ENCODE measurements at places on chromosomes 16 and 17.

- DNase-seq, result no peak
Measured at GRCh38 chr16:84391151-84392030, 23.1 kb downstream of the ATP2C2 start.

- no peak for DNase-seq
Measured at GRCh38 chr17:63523253-63523855, at the start of gene KCNH6. Gene KCNH6 (plus strand): TSS chr17:63523358. CDS start chr17:63523414, 56 bp downstream.

DNA sequence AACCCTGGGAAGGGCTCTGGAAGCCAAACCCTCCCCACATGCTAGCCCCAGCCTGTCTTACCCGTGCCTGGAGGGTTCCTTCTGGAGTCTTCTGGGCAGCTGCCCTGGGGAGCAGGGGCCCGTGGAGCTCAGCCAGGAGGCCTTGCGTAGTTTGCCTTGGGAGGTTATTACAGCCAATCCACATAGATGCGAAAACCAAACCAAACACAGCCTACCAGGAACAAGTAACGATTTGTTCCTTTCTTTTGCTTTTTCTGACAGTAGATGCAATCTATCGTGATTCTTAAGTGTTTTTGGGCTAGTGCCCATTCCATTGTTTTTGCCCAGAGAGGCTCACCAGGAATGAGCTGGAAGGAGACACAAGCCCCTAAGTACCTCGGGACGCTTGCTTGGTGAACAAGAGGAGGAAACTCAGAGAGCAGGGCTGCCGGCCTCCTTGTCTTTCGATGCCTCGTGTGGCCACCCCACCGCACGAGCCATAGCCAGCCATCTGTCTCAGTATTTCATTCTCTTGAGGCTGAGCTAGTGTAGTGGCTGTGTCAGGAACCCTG, 102.7 kb upstream of the NOL11 start:
- DNase-seq, result no peak

GRCh38 chr17:6568184-6568758, 11.9 kb upstream of the PITPNM3 start:
- no peak for DNase-seq

DNA sequence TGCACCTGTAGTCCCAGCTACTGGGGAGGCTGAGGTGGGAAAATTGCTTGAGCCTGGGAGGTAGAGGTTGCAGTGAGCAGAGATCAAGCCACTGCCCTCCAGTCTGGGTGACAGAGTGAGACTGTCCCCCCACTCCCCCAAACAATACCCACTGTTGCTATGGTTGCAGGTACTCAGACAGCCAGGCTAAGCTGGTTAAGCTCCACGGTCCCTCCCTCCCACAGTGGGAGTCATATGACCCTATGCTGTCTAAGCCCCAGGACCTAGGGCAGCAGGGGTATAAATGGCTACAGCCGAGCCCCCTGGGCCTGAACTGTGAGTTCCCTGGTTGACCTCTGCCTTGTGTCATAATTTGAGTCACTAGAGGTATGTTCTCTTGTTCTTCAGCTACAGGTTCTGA, 15.9 kb upstream of the RPRML start:
- no peak for DNase-seq

DNA sequence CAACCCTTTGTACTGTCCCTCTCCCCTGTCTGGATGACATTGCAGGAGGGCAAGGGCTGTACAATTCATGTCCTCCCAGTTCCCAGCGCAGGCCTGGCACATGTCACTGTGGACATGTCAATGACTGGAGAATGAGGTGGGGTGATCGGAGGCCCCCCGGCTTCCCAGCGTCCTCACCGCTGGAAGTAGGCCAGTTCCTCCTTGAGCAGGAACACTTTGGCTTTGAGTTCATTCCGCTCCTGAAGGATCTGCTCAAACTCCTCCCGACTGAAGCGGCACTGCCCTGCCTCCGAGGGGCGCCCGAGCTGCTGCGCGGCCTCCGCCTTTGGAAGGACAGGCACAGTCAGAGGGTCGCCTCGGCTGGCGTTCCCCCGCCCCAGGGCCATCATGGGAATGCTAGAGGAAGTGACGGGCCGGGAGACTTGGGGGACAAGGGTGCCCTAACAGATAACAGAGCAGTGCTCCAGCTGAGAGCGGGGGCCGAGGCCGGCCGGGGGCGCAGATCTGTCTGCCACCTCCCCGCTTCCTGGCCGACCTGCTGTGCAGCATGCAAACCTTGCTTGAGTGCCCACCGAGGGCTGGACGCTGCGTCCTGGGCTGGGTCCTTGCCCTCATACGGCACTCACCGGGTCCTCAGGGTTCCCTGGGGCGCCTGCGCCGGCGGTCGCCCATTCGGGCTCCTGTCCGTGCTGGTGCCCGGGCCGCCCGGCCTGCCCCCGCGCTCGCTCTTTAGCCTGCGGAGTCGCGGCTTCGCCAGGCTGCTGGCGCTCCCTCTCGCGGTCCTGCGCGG, 1.3 kb downstream of the RILP start:
- no peak for DNase-seq

GRCh38 chr16:68144008-68144407, 58.8 kb downstream of the NFATC3 start:
- DNase-seq, result no peak

- no peak for DNase-seq
Measured at GRCh38 chr17:205148-205669, 23.8 kb upstream of the DOC2B start.

GRCh38 chr17:27217631-27218030, 76.3 kb upstream of the WSB1 start:
- no peak for DNase-seq

DNA sequence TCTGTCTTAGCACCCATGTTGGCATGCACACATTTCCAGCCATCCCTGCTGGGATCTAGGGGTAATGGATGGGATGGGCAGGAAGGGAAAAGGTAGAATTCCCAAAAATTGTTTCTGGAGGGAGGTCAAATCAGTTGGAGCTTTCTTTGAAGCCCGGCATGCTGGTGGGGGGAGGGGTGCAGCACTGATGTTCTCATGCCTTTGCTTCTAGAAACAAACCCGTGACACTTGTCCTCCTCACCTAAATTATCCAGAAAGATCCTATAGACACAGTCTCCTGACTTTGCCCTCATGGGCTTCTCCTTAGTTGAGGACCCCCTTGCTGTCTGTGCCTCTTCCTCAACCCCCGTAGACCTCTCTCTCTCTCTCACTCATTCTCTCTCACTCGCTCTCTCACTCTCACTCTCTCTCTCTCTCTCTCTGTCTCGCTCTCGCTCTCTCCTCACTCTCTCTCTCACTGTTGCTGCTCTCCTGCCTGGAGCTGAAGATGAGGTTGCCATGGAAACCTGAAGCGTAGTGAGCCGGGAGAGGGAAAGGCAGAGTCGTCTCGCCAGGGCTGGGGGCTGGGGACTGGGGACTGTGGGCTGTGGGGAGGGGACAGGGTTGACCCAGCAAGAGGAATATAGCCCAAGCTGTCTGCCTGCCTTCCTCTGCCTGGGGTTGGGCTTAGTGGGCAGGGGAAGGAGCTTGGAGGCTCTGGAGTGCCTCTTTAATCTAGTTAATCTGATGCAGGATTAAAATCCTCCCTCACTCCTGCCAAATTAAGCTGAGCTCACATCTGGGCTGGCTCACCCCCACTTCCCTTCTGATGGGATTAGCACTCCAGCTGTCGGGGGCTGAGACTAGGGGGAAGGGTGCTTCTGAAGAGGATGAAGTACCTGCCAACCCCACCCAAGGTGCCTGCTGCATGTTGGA, 16.1 kb downstream of the LASP1 start:
- peak; percentile 51 for DNase-seq

- no peak for DNase-seq
Measured at GRCh38 chr17:42274253-42274542, 2.0 kb downstream of the STAT5B start.

DNA sequence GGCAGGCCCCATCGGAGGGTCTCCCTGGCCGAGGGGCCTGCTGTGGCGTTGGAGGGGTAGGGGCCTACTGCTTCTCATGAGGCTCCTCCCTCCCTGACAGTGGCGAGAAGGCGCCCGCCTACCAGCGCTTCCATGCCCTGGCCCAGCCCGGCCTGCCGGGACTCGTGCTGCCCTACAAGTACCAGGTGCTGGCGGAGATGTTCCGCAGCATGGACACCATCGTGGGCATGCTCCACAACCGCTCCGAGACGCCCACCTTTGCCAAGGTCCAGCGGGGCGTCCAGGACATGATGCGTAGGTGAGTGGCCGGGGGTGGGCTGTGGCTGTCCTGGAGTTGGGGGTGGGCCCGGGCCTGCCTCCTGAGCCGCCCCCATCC, 1.7 kb downstream of the CDT1 start:
- DNase-seq, result no peak

GRCh38 chr16:85730186-85730465, 20.8 kb downstream of the C16orf74 start:
- no peak for DNase-seq

GRCh38 chr17:42422412-42422957, 571 bp downstream of the CAVIN1 start:
- DNase-seq, result peak; percentile 57

DNA sequence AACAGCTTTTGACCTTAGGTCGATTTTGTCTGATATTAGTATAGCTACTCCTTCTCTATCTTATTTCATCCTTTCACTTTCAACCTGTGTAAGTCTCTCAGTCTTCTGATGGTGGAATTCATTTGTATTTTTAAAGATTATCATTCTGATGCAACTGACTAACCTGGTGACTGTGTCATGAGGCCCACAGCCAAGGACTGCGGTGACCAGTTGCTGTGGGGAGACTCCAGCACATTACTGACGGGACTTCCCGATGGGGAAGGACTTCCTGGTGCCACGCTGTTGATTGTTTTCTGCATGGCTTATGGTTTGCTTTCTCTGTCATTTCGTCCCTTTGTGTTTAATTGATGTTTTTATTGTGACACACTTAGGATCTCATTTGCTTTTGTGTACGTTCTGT, 34.2 kb downstream of the RMI2 start:
- no peak for DNase-seq

GRCh38 chr17:61474934-61475333, 22.7 kb downstream of the TBX4 start:
- DNase-seq, result peak; percentile 15

All from Caco-2 (cell line).